Muscle of arm (tissue), 14 donors: ENCODE measurements at places on chromosomes 7 and 10.
A peak's percentile ranks its signal among the peaks of the same experiment; 100 is the strongest.

- no peak for DNase-seq
Measured at GRCh38 chr10:114519306-114519669, 115.0 kb upstream of the AFAP1L2 start.

DNA sequence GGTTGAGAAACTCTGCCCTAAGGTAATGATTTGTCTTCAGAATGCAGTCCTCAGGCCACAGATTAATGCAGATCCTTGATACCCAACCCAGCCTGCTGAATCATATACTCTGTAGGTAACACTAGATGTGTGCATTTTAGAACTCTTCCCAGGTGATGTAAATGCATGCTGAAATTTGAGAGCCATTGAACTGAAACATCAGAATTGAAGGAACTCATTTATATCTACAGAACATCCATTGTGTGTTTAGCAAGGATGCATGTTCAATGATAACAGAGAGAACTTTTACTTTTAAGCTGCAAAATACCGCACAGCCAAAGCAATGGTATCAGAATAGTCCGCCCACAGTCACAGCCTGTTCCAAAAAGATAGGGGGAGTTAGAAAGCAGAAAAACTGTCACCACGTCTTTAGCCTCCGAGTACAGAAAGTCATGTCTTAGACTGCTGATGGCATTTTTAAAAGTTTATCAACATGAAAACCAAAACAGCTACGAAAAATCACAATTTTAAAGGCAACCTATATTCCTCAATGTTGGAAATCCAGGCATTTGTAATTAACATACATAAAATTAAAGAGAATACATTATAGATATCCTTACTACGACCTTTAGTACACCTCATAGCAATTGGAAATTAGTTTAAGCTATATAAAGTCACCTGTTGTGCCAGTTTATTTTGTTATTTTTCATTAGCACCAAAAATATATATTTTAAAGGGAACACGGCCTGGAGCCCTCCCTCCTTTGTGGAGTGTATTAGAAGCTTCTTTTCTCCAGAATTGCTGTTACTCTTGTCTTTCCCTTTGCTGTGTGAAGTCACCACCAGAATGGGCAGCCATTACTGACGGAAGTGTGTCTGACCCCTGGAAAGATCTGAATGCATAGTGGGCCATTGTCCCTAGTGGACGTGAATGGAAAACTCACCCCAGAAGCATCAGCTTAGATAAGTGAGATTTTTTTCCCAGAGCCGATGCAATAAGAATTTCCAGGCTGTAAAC lies 65.8 kb upstream of the PRKAR2B start:
- DNase-seq = no peak

DNA sequence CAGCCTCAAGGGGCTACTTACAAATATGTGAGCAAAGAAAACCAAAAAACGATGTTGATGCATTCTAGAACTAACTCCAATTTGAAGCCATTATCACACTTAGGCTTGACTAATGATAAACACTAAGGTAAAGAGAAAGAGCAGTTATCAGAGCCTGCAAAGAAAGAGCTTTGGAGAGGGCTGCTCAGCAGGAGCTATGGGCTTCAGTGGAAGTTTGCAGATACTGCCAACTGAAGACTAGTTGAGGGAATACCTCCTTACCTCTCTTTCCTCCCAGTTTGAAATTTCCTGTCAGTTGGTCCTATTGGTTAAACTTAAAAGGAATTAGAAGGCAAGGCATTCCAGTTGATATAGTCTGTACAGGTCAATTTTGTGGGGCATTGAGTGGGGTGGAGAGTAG lies 498.1 kb upstream of the POT1 start:
- no peak for DNase-seq

GRCh38 chr7:44257618-44258422 lies 57.0 kb downstream of the YKT6 start:
- DNase-seq = peak; percentile 63

DNA sequence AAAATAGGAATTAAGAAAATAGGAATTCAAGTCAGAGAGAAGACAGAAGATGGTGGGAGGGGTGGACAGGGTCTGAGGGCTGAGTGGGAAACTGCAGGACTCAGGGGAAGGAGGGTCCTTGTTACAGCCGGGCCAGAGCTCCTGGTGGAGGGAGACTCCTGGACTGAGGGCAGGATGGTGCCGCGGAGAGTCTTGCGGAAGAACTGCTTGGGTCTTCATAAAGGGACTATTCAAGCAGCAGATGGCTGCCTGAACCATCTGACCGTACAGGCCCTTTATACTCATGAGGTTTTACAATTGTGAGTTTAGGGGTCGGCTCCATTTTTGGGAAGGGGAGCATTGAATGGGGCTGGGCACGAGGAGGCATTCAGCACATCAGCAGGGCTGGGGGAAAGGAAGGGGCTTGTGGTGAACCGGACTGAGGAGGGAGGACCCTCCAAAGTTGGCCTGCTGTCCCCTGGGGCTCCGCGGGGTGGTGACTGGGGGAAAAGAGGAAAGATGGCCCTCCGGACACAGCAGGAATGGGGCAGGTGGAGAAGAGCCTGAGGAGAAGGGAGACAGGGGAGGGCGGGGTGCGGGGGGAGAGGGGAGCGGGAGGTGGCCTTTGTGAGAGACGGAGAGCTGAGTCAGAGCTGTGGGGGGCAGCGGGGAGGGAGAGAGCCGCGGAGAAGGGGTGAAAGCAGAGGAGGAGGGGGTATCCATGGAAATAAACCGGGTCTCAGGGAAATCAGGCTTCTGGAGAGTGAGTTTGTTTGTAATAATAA lies 1.5 kb downstream of the FAM131B start:
- no peak for DNase-seq

- no peak for DNase-seq
Measured at GRCh38 chr10:129191797-129192196, 275.2 kb upstream of the MGMT start.

GRCh38 chr7:158556721-158557440 lies 30.7 kb downstream of the PTPRN2 start:
- DNase-seq = no peak

GRCh38 chr10:117318909-117319308 lies 56.3 kb downstream of the PDZD8 start:
- peak; percentile 3 for DNase-seq

- DNase-seq = no peak
Measured at GRCh38 chr7:51027935-51028830, 245.5 kb upstream of the GRB10 start.

DNA sequence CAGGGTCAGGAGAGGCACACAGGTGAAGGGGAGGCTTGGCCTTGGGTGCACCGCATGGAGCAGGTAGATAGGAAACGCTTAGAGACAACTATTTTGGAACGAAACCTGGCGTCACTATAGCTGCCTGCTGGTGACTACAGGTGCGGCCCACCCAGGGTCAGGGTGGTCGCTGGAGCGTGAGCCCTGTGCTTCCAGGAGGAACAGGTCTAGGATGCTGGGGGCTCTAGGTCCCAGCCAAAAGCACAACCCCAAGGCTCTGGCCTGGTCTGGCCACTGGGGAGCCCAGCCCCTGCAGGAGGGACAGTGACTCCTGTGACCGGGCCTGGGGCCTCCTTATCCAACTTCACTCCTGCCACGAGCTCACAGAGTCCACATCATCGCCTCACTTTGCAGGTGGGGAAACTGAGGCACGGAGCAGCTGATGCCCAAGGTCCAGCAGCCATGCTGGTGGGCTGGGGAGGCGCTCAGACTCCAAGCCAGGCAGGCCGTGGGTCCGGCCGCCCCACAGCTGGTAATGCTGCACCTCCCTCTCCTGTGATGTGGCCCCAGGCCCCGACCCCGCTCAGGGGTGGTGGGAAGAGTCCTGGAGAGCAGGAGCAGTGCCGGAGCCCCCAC lies 9.0 kb downstream of the LFNG start:
- DNase-seq = no peak

- no peak for DNase-seq
Measured at GRCh38 chr7:137953043-137953664, 48.7 kb downstream of the CREB3L2 start.

GRCh38 chr7:20385126-20385525 lies 54.4 kb downstream of the ITGB8 start:
- DNase-seq = no peak

DNA sequence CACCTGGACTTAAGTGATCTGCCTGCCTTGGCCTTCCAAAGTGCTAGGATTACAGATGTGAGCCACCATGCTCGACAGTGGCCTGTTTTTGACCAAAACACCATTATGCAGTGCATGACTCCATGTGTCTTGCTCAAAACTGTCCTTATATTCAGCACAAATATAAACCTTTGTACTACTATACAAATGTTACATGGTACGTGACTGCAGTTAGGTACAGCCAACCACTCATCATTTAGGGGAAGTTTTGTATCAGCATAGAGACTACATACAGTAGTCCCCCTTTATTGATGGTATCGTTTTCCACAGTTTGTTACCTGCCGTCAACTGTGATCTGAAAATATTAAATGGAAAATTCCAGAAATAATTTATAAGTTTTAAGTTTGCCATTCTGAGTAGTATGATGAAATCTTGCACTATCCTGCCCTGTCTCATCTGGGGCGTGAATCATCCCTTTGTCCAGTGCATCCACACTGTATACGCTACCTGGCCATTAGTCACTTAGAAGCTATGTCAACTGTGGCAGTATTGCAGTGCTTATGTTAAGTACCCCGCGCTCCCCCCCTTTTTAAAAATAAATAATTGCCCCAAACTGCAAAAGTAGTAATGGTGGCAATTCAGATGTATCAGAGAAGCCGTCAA lies 23.3 kb upstream of the ZNF282 start:
- no peak for DNase-seq
